T follicular helper cell (primary cell): ENCODE measurements at places on chromosomes 12 and 14.

DNA sequence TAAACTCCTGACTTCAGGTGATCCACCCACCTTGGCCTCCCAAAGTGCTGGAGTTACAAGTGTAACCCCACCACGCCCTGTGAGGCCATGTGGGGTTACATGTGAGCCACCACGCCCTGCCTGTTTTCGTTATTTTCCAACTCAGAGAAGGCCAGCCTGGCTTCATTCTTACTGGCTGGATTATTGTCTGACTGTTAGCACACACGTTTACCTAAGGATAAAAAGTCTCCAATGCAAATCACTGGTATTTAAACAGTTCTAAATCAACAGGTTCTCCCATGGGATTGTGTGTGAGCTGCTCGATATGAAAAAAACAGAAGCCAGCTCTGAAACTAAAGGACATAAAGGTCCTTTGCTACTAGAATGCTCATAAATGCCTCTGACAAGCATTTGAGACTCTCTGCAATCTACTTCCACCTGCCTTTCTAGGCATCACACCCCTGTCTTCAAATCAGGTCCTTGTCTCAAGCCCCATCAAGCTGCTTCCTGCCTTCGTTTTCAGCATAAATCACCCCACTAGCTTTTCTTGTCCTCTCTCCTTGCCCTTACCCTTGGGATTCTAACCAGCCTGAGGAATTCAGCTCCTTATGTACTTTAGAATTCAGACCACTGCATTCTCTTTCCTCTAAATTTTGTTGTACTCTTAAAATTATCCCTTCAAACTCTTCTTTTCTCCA lies 265.0 kb downstream of the DUSP6 start:
- DNase-seq, result no peak

DNA sequence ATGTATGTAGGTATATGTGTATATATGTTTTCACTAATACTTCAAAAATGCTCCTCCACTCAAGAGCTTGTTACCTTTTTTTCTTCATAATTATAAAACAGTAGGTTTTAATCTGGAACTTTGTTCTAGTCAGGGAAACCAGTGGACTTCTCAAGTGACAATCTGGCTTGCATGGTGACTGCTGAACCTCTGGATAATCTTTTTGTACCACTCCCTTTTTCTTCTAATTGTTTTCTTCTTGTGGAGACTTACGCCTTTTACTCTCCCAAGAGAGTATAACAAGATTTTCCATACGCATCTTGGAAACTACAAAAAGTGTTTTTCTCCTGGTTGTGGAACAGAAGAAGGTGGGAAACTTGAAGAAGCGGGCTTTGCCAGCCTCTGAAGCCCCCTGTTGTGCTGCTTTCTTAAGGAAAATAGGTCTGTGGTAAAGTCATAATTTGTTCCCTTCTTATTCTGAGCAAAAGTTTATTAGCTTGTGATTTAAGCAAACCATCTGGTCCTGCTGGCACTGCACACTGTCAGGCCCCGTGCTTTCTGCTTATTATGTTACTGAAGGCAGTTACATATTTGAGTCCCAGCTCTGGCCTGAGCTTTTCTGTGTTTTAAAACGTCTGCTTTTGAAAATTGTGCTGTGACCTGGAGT lies 291.8 kb downstream of the ERC1 start:
- DNase-seq, result no peak

DNA sequence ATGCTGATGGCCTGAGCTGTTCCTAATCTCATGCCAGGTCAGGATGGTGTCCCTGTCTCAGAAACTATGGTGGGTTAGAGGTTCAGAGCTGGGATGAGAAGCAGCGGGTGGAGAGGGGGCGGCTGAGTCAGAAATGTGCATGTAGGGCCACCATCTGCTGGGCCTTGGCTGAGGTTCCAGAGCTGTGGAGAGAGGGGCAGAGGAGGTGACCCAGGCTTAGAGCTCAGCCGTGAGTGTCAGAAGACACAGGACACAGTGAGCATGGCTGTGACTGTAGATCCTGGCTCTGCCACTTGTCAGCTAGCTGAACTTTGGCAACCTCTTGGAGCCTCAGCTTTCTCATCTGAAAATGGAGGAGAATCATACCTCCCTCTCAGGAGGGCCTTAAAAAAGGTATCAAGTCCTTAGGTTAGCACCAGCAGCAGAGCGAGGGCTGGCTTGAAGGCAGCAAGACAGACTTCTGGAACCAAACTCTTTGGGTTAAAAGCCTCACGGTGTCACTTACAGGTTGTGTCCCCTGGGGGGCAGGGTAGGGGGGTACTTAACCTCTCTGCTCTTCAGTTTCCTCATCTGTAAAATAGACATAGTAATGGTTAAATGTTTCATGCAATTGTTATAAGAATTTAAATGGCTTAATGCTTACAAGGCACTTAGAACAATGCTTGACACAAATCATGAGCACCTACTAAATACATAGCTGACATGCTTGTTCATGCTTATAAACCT lies 34.8 kb downstream of the TMEM229B start:
- no peak for DNase-seq

- no peak for DNase-seq
These were observed 7.9 kb upstream of the PUS1 start for GRCh38 chr12:131920902-131921840.

DNA sequence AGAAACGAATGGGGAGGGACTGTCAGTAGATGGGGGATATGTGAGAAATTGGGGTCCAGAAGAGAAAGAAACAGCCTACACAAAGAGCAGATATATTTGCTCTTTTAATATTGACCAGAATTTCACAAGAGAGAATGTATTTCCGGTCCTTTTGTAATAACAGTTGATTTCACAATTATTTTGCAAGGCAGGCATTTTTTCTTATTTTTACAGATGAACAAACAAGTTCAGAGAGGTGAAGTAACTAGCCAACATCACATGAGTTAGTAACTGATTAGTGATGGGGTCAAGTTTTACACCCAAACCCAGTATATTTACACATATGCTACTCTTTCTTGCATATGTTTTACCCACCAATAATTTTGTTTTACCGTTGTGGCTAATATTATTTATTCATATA lies 188.2 kb downstream of the NAV3 start:
- no peak for DNase-seq

DNA sequence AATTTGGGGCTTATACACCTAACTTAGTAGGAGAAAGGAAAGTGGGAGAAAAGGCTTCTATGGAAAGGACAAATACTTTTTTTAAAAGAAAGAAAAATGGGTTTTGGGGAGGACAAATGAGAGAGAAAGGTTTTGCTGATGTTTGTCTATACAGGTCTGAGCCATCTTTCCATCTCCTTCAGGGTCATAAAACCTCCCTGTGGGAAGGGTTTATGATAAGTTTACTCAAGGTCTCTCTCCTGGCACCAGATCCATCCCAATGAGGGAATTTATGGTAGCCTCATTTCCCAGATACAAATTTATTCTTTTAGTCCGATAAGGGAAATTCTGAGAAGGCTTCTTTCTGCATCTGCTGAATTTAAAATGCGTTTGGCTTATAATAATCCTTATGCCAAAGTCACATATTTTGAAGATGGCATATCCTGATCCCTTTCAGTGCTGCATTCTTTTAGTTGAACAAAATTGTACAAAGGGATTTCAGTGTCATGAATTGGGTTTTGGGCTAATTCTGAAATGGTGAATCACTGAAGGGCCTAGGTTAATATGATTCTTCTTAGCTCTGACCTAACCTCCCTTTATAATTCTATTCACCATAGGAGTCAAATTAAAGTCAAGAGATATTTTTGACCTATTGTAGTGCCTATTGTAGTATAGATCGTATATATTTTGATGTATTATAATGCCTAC lies 173.5 kb upstream of the DYRK2 start:
- no peak for DNase-seq

DNA sequence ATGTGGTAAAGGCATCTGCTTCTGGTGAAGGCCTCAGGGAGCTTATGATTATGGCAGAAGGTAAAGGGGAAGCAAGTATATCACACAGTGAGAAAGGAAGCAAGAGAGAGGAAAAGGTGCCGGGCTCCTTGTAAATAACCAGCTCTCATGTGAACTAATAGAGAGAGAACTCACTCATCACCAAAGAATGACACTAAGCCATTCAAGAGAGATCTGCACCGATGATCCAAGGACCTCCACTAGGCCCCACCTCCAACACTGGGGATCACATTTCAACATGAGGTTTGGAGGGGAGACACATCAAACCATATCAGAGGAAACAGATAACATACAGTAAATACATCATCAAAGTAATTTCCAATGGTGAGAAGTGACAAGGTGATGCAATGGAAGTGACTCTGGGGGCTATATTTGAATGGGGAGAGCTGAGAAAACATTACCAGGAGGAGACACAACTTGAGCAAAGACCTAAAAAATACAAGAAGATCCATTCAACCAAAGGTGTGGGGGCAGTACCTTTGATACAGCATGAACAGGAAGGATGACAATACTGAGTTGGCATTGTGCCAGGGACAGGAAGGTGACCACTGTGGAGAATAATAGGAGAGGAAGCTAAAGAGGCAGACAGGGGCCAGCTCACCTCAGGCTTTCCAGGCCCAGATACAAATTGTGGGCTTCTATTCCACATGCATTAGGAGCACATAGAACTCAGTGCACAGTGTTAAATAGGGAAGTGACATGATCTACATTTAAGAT lies 134.4 kb upstream of the GRIP1 start:
- no peak for DNase-seq

- no peak for DNase-seq
These were observed 82.7 kb downstream of the PPP2R5C start for GRCh38 chr14:101844219-101844618.

DNA sequence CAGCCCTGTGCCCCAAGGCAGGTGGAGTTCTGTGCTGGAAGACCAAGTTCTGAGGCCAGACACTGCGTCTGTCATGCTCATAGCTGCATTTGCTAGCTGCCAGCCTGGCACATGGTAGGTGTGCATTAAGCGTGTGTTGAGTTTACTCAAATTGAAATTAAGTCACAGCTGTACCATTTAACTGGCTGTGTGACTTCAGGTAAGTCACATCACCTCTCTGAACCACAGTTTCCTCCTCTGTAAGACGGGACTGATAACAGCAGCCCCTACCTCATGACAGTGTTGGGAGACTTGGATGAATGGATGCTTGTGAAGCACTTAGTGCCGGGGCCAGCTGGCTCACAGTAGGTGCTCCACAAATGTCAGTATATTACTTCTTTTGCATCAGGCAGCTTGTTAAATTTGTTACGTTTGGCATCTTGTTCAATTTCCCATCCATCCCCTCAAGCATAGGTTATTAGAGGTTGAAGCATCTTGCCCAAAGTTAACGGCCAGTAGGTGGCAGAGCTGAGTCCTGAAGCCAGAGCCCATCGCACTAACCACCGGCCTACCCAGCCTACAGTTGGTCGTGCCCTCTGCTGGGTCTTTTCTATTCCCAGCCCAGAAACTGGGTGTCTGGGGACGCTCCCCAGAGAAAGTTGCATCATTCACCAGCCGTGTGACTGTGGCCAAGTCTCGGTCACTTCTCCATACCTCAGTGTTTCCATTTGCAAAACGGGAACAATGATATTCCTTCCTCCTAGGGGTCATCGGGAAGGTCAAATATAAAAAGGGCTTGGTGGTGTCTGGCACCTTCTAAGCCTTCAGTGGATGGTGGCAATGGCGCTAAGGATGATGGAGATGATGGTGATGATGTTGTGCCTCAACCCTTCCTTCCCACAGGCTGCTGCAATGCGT lies 4.5 kb downstream of the DAO start:
- peak; percentile 46 for DNase-seq

DNA sequence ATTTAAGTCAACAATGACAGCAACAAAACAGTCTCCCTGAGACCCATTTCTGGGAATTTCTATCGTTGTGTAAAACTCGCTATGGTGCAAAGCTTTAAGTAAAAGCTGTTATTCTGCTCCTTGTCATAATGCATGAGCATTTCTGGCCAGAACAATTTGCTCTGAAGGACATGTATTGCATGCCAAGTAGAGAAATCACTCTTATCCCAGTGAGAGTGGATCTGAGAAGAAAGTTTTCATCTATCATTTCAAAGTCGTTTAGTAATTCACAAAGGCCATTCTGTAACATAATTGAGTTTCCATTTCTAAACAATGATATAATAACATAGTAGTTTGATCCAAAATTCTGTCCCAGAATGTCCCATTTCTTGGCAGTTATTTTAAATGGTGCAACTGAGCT lies 86.6 kb downstream of the TBC1D30 start:
- DNase-seq, result no peak

DNA sequence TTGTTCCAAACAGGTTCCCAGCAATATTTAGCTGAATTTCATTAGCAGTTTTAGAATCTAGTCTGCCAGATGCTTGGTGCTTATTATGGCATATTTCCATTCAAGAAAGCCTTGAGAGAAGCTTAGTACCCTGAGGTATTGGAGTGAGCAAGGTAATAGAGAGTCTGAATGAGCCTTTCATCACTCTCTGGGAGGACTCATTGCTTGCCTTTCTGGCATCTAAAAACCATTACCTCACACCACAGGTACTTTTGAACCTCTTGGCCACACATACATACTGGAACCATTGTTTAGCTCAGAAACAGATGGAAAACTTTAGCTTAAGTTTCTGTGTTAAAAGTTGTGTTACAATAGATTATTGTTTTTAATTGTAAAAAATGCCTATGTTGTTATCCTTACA lies 27.4 kb upstream of the KCNH3 start:
- DNase-seq, result no peak

DNA sequence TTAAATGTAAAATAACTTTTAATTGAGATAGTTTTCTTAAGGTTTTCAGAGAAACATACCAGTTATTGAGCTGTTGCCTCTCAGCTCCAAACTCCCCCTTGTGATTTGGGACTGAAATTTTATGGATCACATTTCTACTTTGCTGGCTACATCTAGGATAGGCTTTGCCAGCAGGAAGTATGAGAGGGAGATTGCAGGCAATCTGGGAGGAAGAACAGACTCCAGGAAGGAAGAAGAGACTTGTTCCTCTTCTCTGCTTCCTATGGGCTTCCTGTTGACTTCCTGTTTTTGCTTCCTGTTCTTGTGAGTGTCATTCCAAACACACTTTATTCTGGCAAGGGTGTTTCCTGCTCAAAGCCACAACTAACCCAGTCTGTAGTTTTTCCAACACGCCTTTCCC lies 312.9 kb downstream of the ITPR2 start:
- DNase-seq, result no peak

GRCh38 chr14:69666690-69667211 lies 55.4 kb downstream of the SUSD6 start:
- DNase-seq, result no peak

GRCh38 chr12:44716711-44717110 lies 159.4 kb downstream of the NELL2 start:
- no peak for DNase-seq

- DNase-seq, result no peak
These were observed 81.1 kb upstream of the ST8SIA1 start for GRCh38 chr12:22415342-22416309.

DNA sequence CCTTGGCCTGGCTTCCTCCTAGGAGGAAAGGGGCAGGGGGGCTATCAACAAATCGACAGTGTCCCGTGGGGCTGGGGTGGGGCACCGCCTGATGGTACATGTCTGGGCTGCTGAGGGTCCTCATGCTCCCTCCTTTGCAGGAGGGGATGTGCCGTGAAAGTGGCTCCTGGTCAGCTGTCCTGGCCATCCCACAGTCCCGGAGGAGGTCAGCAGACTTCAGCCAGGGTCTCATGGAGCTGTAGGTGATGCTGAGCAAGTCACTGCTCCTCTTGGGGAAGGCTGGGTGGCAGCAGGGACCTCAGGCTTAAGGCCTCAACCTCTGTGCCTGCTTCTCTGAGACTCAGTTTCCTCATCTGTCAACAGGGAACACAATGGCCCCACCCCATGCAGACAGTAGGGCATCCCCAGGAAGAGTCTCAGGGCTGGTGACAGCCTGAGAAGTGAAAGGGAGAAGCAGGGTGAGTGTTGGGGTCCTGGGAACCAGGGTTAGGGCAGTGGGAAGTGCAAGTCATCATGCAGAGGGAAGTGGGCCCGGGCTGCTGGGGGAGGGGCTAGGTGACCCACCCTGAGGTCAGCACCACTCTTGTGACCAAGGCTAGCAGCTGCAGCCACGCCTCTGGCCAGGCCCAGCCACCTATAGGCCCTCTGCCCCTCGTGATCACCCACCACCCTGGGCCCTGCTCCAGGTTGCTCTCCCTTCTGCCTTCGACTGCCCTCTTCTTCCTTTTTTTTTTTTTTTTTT lies 4.4 kb upstream of the TNFAIP2 start:
- DNase-seq, result no peak
